SK-MEL-5 (cell line): ENCODE measurements at places on chromosomes 6 and 20. TPM values are rescaled to one million over a fixed set of nuclear protein-coding genes. Genes with fewer than 3 reads are reported as not detected.

MYCT1 gene
- 0.11 TPM in 1 of 2 replicates, not detected in the other for total RNA-seq

ULBP3 gene
- total RNA-seq: 2.7 and 4.2 TPM in 2 replicates

DDR1 gene
- total RNA-seq: 33.2 and 34.1 TPM in 2 replicates

ZNF334 gene
- total RNA-seq: not detected in 2 replicates

ZNF133 gene
- total RNA-seq: 11.9 and 19.2 TPM in 2 replicates

GFOD1 gene
- total RNA-seq: 7.3 and 8.6 TPM in 2 replicates

- DNase-seq: no peak
Observed at GRCh38 chr20:46127396-46128010, 9.4 kb downstream of the CD40 start.

- DNase-seq: no peak
Observed at GRCh38 chr6:139278190-139278589, 13.6 kb downstream of the TXLNB start.

DNA sequence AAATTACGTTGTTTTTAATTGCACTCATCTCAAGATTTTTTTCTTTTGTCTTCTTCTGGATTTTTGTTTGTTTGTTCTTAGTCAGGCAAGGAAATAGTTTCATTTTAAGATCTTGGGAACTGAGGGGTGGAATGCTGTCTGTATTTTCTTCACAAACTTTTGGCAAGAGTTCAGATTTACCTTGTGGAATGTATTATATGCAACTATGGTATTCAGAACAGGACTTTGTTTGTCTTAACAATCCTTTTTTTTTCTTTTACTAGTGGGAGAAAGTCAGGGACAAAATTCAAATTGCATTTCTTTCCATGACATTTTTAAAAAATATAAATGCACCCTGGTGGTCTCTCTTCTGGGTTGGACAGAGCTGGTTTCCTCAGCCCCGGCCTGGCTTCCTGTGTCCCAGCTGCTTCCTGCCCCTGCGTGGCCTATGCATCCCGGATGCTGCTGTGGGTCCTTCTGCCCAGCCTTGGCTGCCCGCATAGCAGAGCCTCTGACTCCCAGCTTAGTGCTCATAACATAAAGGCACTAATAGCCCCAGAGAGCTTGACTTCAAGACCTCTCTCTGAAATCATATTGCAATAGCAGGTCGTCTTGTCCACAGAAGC lies 520.7 kb downstream of the QKI start:
- DNase-seq: no peak

DNA sequence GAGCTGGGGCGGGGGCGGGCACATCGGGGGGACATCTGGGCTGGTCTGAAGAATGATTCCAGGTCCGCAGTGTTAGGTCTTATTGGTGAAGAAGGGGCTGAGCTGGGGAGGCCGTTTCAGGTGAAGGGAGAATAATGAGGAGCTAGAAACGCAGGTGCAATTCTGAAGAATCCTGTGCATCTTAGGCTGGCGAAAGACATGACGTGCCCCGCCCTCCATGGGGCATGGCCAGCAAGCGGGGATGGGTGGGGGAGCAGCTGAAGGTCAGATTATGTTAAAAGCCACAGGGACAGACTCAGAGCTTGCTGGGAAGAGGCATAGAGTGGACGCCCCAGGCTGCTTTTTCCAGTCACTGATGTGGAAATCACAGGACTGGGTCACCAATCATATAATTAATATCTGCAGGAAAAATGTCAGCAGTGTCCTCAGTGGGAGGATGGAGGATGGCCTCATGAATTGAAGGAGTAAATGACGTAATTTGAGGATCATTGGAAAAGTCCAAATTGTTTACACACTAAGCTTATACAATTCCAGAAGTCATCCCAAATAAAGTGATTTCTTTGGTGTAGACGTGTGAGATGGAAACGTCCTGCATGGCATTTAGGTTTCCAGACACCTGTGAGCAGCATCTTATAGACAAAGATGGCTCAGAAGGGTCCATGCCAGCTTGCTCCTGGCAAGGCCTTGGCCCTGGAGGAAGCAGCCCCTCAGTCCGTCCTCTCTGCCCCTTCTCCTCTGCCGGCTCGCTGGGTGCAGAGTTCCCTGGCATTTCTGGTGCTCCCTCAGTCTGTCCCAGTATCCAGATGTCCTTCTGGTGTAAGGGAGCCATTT lies 109.6 kb upstream of the FRMD1 start:
- no peak for DNase-seq

GRCh38 chr6:100464903-100465700 lies at the start of gene SIM1:
Gene SIM1 (minus strand): TSS chr6:100464921. CDS start chr6:100463468, 1,453 bp downstream.
- peak; percentile 33 for DNase-seq

- DNase-seq: no peak
Observed at GRCh38 chr6:17397764-17398194, 4.4 kb downstream of the CAP2 start.

GRCh38 chr20:35886537-35886936 lies 67.8 kb downstream of the SCAND1 start:
- DNase-seq: no peak

- DNase-seq: no peak
Observed at GRCh38 chr6:151509048-151509447, 15.2 kb downstream of the CCDC170 start.

- peak; percentile 22 for DNase-seq
Observed at GRCh38 chr6:75746221-75746620, 2.8 kb upstream of the MYO6 start.

GRCh38 chr6:34366639-34366921 lies 25.9 kb downstream of the NUDT3 start:
- no peak for DNase-seq

DNA sequence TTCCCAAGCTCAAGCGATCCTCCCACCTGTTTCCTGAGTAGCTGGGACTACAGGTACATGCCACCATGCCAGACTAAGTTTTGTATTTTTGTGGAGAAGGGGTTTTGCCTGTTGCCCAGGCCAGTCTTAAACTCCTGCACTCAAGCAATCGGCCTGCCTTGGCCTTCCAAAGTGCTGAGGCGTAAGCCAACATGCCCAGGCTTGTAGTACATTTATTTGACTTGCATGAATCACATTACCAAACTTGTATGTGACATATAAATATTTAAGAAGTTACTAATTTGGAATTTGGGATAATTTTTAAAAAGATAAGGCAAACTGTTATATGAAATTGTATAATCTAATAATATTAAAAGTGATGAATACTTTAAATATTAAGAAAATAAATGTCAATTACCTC lies 157.6 kb downstream of the MCHR2 start:
- no peak for DNase-seq

GRCh38 chr6:147708170-147708569 lies 199.7 kb downstream of the SAMD5 start:
- no peak for DNase-seq

GRCh38 chr6:149261364-149262040 lies 56.0 kb upstream of the TAB2 start:
- DNase-seq: no peak

GRCh38 chr6:1619673-1620503 lies 10.2 kb downstream of the FOXC1 start:
- DNase-seq: no peak

DNA sequence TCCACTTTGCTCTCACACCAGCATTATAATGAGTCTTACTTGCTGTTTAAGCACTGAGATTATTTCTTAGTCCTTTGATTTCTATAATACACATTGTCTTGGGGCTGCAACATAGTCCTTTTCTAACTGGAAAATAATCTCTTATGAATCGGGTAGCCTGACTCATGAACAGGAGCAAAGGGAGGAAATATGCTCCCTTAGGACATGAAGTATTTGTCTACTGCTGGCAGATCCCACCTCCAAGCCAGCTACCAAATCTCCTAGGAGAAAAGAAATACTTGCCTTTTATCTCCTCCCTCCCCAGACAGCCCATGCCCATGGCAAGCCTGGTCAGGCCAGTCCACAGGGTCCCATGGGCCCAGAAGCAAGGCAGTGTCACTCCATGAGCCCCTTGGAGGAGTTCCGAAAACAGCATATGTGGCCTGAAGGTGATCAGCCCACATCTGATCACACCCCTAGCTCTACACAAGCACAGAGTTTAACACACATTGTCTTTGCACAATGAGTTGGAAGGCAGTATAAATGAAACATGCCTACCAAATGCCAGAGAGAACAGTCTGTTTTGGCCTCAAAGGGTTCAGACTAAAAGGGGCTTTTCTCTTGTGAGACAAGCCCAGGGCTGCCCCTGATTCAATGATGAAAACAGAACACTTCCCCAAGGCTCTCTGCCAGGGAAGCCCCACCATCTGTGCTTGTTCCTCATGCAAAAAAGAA lies 37.1 kb upstream of the SLC4A11 start:
- DNase-seq: no peak

DNA sequence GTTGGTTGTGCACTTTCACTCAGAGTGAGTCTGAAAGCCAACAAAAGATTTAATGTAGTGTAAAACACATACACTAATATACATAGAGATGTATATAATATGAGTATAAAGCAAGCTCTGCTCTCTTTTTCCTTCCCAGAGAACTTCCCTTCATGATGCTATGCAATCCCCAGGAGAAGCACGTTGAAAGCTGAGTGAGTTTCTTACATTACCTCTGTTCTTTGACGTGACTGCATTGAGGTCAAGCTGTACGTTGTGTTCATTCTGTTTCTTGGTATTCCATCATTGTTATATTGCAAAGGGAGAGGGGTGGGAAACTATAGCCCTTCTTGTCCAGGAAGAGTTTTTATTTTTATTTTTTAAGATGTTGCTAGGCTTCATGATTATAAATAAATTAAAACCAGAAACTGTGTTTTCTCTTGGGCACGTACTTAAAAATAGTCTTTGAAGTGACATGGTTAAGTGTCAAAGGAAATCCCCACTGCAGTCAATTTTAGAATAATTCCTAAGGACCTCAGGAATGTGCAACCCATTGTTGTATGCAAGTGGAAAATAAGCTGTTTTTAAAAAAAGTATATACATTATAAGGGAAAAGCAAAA lies 651.0 kb downstream of the CD109 start:
- no peak for DNase-seq
